Prostate gland (tissue), 2 donors: ENCODE measurements at places on chromosomes 13 and 19. TPM values are rescaled to one million over a fixed set of nuclear protein-coding genes. Genes with fewer than 3 reads are reported as not detected.

DNA sequence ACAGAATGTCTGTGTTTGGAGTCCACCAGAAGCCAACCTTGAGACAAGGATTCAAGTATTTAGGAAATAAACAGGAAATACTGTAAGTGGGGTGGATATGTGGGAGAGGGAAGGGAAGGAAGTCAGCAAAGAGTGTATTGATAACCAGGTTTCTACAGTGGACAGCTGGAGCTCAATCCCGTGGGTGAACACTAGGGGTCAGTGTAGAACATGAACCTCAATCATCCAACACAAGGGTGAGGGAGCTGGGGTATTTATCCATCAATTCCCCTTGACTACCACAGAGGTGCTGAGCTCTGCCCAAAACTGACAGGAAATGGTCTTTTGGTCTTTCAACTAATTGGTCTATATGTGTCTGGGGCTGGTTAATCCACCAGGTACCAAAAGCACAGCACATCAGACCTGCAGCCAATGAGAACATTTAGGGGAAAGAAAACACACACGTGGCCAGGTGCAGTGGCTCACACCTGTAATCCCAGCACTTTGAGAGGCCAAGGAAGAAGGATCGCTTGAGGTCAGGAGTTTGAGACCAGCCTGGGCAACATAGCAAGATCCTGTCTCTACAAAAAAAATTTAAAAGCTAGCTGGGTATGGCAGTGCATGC lies 5.6 kb upstream of the SYDE1 start:
- H3K4me1 ChIP-seq: no peaks in the 10 kb centered on the region
- DNase-seq: no peak
- H3K27me3 ChIP-seq: no peaks in the 10 kb centered on the region
- no peak overlapping the region for H3K27ac ChIP-seq

DNA sequence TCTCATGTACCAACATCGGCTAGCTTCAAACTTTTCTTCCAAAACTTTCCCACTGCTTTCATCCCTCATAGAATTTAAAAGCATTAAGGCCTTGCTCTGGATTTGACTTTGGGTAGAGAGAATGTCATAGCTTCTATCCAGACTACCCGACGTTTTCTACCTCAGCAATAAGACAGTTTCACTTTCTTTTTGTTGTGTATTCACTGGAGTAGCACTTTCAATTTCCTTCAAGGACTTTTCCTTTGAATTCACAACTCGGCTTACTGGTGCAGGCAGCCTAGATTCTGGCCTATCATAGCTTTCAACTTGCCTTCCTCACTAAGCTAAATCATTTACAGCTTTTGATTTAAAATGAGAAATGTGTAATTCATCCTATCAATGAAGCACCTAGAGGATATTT lies 420.4 kb upstream of the GPC6 start:
- H3K27me3 ChIP-seq: no peaks in the 10 kb centered on the region
- H3K4me1 ChIP-seq: no peaks in the 10 kb centered on the region
- peak overlapping the region; percentile 2 for H3K4me3 ChIP-seq
- H3K27ac ChIP-seq: no peak overlapping the region
- no peaks in the 10 kb centered on the region for H3K36me3 ChIP-seq
- DNase-seq: no peak

DNA sequence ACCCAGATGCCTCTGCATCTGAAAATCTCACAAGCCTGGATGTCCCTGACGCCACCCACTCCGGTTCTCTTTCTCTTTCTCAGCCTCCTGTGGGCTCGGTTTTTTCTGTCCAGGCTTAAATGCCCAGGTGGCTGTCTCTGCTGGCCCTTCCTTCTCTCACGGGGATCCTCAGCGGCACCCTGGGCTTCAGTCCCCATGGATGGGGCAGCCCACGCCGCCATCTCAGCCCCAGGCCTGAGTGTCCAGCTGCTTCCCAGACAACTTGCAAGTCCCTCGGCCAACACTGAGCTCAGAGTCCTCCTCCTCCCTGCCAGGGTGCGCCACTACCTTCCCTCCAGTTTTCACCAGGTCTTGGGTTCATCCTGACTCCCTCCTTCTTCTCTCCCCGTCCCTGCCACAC lies 6.4 kb downstream of the FBN3 start:
- no peak overlapping the region for H3K4me3 ChIP-seq
- no peaks in the 10 kb centered on the region for H3K4me1 ChIP-seq
- H3K36me3 ChIP-seq: no peaks in the 10 kb centered on the region
- peaks cover under 1% of the 10 kb centered on the region for H3K27me3 ChIP-seq

DNA sequence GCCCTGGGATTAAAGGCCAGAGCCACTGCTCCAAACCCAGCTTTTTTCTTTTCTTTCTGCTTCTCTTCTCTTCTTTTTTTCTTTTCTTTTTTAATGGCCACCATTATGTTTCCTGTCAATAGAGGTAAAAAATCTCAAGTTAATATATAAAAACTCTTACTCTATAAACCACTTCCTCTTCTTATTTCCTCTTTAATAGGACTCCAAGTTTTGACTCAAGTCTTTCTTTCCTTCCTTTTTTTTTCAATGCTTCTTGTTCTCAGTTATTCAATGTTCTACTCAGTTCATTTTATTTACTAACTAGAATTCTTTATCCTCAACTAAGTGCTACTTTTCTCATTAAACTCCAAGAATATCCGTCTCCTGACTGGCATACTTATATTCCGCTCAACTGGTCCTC lies 27.1 kb upstream of the MYCBP2 start:
- no peak overlapping the region for H3K4me3 ChIP-seq
- H3K27ac ChIP-seq: no peak overlapping the region
- DNase-seq: no peak
- H3K36me3 ChIP-seq: no peaks in the 10 kb centered on the region

GRCh38 chr19:55539090-55539984 lies 2.4 kb upstream of the SBK2 start:
- H3K27ac ChIP-seq: no peak overlapping the region
- H3K27me3 ChIP-seq: no peaks in the 10 kb centered on the region
- no peaks in the 10 kb centered on the region for H3K36me3 ChIP-seq
- no peaks in the 10 kb centered on the region for H3K4me1 ChIP-seq
- H3K4me3 ChIP-seq: no peak overlapping the region

DNA sequence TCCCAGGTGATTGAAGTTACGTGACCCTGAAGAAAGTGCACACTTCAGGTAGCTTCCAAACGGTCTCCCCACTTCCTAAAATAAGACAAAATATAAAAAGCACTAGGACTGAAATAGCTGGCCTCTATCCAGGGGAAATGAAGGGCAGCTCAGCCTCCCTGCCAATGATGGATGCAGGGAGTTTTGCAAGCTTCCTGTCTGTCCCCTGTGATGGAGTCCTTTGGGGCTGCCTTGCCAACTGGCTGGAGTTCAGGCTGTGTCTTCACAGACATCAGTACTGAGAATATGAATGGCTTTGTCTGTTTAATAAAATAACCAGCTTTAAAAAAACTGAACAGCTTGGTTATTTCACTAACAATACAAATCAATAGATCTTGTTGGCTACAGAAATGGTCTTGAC lies 101.4 kb upstream of the GPR12 start:
- H3K4me1 ChIP-seq: no peaks in the 10 kb centered on the region
- no peak overlapping the region for H3K4me3 ChIP-seq
- H3K27me3 ChIP-seq: no peaks in the 10 kb centered on the region
- H3K27ac ChIP-seq: no peak overlapping the region

- H3K36me3 ChIP-seq: no peaks in the 10 kb centered on the region
- no peaks in the 10 kb centered on the region for H3K4me1 ChIP-seq
- H3K27ac ChIP-seq: no peak overlapping the region
- H3K4me3 ChIP-seq: no peak overlapping the region
Observed at GRCh38 chr19:6250909-6251308, 28.9 kb downstream of the MLLT1 start.

DNA sequence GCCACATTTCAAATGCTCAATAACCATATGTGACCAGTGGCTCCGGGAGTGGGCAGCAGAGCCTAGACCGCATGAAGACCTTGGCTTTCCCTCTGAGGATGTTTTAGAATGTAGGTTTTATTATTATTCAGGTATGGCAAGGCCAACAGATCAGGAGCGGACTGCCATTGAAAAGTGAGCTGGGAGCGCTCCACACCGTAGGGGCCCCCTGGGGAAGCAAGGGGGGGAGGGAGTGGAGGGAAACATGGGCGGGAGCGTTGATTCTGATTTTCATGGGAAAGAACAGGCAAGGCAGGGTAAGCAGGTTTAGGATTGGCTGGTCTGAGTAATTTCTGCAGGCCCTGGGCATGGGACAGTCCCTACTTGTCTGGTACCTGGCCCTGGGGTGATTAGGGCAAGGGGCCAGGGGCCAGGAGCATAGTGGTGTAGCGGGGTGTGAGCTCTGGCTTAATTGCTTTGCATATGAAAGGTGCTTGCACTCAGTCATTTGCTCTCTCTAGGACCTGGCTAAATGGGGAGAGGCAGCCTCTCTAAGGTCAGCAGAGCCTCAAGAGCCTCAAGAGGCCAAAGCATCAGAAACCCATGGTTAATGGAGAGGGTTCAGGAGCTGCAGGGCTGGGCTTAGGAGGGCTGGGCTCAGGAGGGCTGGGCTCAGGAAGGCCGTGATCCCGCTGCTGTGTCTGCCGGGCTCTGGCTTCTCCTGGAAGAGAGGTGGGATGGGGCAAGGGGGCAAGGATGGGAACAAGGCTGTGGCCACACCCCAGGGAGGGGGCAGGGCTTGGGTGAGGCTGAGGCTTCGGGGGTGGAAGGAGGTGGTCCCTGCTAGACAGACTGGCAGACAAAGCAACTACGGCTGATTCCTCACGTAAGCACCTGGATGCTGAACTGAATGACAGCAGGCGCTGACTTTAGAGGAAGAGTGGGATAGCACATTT lies 82.0 kb upstream of the WASF3 start:
- no peaks in the 10 kb centered on the region for H3K4me1 ChIP-seq
- no peaks in the 10 kb centered on the region for H3K36me3 ChIP-seq
- H3K27ac ChIP-seq: peak overlapping the region; percentile 26
- no peak overlapping the region for H3K4me3 ChIP-seq

DNA sequence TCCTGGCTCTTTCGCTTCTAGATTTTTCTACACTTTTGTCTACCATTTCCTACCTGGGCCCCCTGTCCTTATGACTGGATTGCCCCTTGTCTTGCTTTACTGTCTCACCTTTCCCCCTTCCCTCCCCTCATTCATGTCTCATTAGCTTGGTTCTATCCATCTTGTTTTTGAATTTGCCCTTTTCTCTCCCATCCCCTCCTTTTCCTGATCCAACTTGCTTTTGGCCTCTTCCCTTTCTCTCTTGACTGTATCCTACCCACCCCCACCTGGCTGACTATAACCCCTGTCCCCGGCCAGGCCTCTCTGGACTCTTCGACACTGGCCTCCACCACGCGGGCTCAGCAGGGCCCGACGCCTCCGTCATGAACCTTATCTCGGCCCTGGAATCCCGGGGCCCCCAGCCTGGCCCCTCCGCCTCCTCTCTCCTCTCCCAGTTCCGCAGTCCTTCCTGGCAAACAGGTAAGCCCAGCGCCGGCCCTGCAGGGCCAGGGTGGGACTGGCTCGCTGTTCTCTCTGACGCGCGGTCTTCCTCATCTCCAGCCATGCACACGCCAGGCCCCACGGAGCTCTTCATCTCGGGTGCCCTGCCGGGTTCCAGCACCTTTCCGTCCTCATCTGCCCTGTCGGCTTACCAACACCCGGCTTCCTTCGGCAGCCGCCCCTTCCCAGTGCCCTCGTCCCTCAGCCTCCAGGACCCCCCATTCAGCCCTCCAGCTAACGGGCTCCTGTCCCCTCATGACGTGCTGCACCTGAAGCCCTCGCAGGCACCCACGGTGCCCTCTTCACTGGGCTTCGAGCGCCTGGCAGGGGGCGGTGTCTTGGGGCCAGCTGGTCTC lies 3.4 kb downstream of the PRR12 start:
- no peak overlapping the region for H3K4me3 ChIP-seq
- H3K27me3 ChIP-seq: no peaks in the 10 kb centered on the region
- no peak for DNase-seq
- H3K4me1 ChIP-seq: peaks cover 3% of the 10 kb centered on the region
- H3K27ac ChIP-seq: no peak overlapping the region

DNA sequence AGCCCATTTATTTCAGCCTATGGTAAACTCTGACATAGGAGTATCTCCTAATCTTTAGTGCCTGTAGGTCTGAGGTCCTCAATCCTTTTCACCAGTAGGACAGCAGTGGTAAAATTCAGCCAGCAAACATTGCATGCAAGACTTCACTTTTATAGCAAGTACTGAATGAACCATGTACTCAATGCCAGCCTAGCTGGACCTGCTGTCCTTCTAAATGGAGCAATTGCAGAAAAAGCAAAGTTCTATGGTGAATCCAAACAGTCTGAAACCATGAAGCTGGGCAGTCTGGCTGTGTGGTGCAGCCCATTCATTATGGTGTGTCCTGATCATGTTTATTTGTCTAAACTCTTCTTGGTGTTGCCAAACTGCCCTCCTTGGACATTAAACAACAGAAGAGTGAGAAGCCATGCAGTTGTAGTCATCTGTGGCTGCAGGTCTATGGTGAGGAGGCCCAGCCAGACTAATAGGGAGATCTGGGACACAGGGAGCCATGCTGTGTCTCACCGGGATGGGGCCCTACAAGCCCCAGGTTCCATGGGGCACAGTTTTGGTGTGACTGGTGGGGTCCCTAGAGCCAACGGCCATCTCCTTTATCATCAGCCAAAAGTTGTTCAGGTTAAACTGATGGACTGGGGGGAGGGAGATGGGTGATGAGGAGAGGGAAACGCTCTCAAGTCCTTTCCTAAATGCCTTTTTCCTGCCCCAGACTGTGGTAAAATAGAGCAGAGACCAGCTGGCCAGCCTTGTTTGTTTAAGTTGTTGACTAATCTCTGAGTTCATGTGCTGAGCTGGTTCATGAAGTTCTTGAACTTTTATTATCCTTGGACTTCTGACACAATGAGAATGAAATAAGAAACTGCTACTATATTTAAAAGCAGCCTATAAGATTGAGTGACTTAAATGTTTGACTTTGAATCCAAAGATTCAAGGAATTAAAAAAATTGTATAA lies 20.6 kb upstream of the TNFSF11 start:
- H3K27me3 ChIP-seq: no peaks in the 10 kb centered on the region
- peak; percentile 63 for DNase-seq
- peaks cover 4% of the 10 kb centered on the region for H3K4me1 ChIP-seq

DNA sequence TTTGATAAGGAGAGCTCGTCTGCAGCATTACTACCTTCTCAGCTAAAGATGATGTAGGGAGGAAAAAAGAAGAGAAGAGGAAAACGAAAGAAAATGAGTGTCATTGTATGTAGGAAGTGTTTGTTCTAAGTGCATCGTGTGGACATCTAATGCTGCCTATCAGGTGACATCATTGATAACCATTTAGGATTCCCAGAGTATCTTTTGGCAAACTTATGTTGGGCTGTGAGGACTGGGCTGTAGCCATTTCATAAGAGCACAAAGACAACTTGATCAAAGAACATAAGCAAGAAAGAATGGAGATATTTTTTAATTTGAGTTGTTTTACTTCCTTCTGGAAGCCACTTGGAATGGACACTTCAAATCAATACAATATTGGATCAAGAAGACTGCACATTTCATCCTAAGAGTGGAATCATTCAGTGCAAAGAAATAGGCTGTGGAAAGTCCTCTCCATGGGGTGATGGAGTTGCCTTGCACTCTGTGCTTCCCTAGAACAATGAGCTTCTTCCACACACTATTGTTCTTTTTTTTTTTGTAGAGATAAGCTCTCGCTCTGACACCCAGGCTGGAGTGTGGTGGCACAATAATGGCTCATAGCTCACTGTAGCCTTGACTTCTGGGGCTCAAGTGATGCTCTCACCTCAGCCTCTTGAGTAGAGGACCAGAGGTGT lies 52.4 kb upstream of the UBL3 start:
- no peaks in the 10 kb centered on the region for H3K27me3 ChIP-seq
- no peaks in the 10 kb centered on the region for H3K36me3 ChIP-seq
- H3K4me3 ChIP-seq: no peak overlapping the region
- no peak for DNase-seq
- H3K27ac ChIP-seq: no peak overlapping the region
- H3K4me1 ChIP-seq: no peaks in the 10 kb centered on the region

The ZNF850 gene
- 2.4 TPM for total RNA-seq

The TGFB1 gene
- total RNA-seq: 9.7 TPM

The TMEM238 gene
- total RNA-seq: 116 TPM
